HS-5 (cell line): ENCODE measurements at places on chromosomes 1 and 21.

GRCh38 chr1:10900251-10900651 lies 103.8 kb upstream of the CASZ1 start:
- no peak for DNase-seq

DNA sequence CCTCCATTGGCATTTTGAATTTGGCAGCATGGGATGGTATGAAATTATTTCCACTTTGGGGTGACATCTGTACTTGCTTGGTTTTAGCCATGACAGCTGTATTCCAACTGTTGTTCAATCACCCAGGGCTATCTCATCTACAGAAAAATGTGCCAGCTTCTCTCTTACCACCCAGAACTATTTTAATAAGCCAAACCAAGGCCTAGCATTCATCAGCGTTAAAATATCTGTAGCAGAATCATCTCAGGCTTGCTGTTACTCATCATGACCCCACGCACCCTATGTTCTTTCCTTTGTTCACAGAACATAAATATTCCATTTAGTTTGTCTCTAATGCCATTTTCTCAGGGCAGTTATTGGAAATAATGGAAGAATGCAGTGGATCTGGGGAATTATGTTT lies 49.8 kb downstream of the GIPC2 start:
- DNase-seq: peak; percentile 80

- no peak for DNase-seq
These were observed 134.4 kb downstream of the LEPR start for GRCh38 chr1:65554829-65555228.

- DNase-seq: peak; percentile 54
These were observed 227.2 kb upstream of the ST6GALNAC5 start for GRCh38 chr1:76640092-76640491.

DNA sequence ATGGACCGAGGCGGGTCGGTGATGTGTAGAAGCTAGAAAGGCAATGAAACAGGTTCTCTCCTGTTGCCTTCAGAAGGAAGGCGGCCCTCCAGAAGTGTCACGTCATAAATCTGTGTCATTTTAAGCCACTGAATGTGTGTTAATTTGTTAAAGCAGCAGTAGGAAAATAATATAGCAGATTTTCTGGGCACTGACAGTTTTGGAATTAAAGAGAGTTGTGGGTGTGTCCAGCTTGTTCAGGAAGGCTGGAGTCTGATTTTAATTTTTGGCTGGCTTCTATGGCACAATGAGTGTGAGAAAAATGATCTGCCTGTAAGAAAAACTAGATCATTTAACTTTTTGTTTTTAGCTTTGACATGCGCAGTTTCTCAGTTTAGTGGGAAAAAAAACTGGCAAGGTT lies 177.3 kb downstream of the EDEM3 start:
- DNase-seq: no peak

DNA sequence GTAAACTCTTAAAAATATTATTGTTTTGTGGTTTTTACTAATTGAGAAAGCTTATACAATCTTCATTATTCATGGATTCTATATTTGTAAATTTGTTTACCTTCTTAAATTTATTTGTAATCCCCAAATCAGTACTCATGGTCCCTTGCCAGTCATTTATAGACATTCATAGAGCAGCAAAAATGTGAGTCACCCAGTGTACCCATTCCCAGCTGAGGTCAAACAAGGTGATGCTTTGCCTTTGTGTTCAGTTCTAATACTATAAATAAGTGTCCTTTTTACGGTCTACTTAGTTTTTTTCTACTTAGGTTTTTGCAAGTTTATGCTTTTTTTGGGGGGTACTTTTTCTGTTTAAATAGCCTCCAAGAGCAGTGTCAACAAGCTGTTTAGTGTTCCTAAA lies 36.1 kb downstream of the SORT1 start:
- no peak for DNase-seq

- no peak for DNase-seq
These were observed 12.8 kb downstream of the ETNK2 start for GRCh38 chr1:204139088-204139487.

GRCh38 chr1:184022668-184023067 lies 14.9 kb downstream of the COLGALT2 start:
- DNase-seq: no peak

DNA sequence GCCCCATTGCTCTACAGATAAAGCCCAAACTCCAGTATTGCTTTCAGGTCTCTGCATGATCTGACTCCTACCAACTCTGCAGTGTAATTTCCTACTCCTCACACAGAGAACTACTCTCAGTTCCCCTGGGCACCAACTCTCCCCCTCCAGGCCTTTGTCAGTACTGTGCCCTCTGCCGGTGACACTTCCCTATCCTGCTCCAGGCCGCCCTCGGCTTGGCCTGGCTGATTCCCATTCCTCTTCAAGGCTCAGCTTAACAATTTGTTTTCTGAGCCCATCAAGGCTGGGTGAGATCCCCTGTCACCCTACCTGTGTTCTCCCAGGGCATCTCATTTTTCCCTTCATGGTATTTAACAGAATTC lies 2.6 kb downstream of the SLAMF8 start:
- no peak for DNase-seq

- no peak for DNase-seq
These were observed 14.7 kb downstream of the CMPK1 start for GRCh38 chr1:47348246-47348645.

DNA sequence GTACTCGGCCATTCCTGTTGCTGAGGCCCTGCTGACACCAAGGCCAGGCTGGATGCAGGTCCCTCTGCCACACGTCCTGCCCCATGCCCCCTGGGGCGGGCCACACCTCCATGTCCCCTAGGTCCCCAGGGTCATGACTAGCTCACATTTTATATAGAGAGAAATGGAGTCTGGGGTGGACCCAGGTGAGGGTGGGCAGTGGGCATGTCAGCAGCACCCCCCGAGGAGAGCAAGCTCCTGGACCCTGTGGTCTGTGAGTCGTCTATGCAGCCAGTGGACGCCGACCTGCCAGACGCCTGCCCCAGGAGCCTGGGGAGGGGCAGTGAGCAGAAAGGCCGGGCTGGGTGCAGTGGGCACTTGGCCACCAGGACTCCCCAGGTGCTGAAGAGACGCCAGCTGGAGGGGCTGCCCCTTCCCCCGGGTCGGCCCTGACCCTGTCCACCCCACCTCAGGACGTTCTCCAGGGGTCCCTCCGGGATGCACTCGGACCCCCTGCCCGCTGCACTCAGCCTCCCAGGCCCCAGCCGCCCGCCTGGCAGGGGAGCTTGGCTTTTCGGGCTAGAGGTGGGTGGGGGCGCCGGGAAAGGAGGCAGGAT lies 15.9 kb downstream of the SAMD11 start:
- DNase-seq: no peak

DNA sequence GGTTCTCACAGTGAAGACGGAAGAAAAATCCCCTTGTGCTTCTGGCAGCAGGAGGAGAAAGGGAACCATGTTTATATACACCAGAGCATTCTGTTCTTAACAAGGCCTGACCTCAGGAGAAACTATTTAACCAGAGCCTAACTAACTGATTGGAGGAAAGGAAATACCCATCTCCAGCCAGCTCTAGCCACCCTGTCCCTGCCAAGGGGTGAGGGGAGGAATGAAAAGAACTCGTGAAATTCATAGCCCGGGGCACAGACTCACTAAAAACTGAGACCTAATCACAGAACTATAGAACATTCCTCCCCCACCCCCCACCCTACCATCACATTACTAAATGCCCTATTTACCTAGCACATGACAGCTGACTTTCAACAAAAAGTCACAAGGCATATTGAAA lies 65.0 kb downstream of the KCNH1 start:
- no peak for DNase-seq

DNA sequence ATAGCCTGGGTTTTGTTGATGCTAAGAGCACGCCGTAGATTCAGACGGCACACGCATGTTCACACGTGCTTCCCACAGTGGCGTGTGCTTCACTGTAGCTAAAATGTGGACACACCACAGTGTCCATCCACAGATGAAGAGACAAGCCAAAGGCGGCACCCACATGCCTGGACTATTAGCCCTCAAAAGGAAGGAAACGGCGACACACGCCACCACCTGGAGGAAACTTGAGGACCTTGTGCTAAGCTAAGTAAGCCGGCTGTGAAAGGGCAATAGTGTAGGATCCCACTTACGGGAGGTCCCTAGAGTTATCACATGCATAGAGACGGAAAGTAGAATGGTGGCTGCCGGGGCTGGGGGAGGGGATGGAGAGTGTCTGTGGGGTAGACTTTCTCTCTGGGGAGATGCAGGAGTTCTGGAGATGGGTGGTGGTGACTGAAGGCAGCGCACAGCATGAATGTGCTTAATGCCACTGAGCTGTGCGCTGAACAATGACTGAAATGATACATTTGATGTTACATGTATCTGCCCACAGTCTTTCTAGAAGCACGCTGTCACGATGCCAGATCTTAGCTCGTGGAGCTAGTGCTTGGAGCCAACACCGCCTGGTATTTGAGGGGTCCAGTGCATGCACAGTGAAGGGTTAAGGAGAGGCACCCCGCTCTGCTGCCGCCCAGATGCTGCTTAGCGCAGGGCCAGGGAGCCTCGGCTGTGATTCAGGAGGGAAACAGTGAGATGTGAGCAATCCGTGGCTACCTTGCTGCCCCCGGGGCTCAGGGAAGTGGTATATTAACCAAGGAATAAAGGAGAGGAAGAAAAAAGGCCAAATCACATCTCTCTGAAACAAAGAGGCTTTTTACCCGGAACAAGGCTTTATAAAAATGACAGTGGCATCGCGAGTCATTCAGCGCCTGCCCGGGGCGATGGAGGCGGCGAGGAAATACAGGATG lies 103.7 kb downstream of the PRDM16 start:
- no peak for DNase-seq

DNA sequence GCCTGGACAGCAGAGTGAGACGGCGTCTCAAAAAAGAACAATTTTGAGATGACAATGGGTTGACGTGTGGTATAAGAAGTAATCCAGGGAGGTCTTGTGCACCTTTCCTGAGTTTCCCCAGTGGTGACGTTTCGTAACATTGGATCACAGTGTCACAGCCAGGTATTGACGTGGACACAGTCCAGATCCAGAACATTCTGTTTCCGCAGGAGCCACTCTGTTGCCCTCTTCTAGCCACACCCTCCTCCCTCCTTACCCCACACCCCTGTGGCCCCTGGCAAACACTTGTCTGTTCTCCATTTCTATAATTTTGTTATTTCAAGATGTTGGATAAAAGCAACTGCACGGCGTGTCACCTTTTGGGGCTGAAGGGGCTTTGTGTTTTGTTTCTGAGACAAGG lies 6.5 kb upstream of the TRAPPC10 start:
- DNase-seq: no peak

DNA sequence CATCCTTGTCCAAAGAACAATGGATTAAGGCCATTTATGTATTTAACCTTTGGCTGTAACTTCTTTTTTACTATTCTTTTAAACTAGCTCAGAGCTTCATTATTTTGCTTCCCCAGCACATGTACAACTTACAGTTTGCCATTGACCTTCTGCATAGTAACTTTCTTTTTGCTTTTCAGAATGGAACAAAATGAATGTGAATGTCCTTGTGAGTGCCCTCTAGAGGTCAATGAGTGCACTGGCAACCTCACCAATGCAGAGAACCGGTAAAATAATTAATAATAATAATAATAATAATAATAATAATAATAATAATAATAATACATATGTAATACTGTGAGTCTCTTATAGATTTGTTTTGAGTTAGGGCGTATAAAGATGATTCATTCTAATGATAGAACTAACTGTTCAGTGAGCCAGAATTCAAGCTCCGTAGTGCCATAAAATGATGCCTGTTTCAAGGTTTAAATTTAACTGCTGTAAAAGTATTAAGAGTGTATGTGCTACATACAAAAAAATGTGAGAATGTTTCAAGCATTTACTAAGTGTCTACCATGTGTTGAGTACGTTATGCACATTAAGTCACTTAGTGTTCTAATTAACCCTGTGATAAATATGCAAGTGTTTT lies 69.0 kb upstream of the RAVER2 start:
- no peak for DNase-seq

DNA sequence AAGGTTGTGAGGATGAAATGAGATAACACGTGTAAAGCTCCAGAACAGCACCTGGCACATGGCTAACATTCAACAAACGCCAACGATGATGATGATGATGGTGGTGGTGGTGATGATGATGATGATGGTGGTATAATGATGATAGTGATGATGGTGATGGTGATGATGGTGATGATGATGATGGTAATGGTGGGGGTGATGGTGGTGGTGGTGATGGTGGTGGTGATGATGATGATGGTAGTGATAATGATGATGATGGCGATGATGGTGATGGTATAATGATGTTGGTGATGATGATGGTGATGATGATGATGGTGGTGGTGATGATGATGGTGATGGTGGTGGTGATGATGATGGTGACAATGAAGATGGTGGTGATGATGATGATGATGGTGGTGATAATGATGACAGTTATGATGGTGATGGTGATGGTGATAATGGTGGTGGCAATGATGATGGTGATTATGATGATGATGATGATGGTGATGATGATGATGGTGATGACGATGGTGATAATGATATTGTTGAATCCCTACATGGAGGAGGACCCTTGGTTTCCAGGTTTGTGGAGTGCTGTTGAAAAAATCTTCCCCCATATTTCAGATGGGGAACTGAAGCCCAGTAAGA lies 54.1 kb downstream of the DMRTA2 start:
- DNase-seq: no peak

GRCh38 chr1:63600248-63600647 lies 7.0 kb downstream of the PGM1 start:
- no peak for DNase-seq

GRCh38 chr21:35198982-35199732 lies 150.1 kb upstream of the RUNX1 start:
- no peak for DNase-seq

GRCh38 chr21:37356706-37357105 lies 9.9 kb upstream of the DYRK1A start:
- no peak for DNase-seq

DNA sequence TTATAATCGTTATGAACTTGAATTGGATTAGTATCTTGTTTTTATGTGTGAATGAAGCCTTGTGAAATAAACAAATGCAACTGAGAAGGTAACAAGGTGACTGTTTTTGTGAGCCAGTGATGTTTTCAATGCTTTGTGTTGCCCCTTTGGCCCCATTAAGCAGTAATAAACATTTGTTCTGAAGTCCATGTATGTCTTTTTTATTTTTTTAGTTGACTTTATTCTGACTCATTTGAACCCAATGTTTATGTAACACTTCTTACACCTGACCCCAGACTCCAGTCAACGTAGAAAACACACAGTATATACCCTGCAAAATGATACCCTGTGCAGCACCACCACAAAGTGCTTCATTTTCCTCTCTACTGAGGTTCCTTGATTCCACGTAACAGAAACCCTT lies 4.6 kb upstream of the CACYBP start:
- no peak for DNase-seq

GRCh38 chr1:97976801-97977200 lies 56.0 kb upstream of the DPYD start:
- no peak for DNase-seq

- DNase-seq: no peak
These were observed 44.9 kb upstream of the LIN9 start for GRCh38 chr1:226353698-226354525.
